Stimulated activated CD4-positive, alpha-beta T cell treated with anti-CD3 and anti-CD28 coated beads, Interleukin-15, amount 100 ng/mL, for 48 hours (primary cell): ENCODE measurements at places on chromosomes 6 and 20.

GRCh38 chr6:163589387-163589786 is 174.9 kb downstream of the QKI start:
- DNase-seq, result no peak

GRCh38 chr6:12578097-12578496 is 138.5 kb upstream of the PHACTR1 start:
- DNase-seq, result no peak

DNA sequence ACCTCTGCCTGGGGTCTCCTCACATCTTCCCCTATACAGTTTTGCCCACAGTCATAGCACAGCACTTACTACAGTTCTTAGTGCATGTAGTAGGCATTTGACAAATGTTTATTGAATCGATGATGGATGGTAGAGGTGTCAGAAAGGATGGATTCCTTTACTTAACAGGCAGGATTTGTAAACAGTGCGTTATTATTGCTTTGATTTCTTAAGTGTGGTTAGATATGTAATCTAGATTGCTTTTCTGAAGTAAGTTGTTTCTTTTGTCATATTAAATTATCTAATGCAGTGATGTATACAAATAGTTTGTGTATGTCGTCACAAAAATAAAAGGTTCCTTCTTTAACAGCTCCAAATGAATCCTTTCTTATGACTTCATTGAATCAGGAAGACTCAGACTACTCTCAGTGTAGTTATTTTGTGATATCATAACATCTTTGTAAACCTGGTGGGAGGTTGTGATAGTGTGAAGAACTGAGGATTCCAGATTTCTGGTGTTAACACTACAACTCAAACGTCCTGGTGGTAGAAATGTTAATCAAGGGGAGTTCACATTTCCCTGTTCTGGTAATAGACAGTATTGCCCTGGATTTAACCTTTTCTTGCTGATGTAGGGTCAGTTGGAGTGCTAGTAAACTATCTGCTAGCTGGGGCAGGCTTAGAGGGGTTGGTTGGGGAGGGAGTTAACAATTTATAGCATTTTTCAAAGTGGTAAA is 87.7 kb downstream of the HIVEP1 start:
- no peak for DNase-seq

DNA sequence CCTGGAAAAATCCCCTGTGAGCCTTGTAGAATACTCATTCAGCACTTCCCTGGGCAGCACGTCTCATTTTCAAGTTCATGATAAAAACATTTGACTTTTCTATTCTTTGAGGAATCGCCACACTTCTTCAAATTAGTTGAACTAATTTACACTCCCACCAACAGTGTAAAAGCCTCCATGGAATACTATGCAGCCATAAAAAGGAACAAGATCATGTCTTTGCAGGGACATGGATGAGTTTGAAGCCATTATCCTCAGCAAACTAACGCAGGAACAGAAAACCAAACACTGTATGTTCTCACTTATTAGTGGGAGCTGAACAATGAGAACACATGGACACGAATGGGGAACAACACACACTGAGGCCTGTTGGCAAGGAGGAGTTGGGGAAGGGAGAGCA is 102.0 kb upstream of the HEY2 start:
- DNase-seq, result no peak

DNA sequence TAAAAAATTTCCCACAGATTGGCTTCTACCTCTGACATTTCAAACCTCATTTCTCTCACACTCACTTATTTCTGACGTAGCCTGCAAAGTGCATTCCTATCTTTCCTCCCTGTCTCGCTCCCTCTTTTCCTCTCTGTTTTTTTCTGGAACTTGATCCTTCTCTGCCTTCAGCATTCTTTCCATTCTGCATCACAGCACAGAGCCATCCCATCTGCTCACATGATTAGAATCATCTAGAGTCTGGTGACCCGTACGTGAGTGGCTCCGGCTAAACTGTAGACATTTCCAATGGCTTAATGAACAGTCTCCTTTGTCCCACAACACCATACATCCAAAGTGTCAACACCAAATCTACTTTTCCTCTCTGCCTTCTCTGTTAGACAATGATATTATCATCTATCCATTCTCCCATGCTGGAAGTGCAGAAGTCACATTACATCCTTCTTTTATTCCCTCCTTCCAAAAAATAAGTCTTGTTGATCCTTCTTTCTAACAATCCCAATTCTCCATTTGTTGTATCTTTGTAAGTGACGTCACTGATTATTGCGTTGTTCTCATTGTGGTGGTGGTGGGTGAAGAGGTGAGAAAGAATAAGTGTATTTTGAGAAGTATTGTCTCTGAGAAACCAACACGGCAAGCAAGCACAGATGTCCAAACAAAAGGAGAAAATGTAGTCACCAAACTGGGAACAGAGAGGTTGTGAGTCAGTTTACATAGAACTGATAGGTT is 41.6 kb downstream of the OPRM1 start:
- no peak for DNase-seq

DNA sequence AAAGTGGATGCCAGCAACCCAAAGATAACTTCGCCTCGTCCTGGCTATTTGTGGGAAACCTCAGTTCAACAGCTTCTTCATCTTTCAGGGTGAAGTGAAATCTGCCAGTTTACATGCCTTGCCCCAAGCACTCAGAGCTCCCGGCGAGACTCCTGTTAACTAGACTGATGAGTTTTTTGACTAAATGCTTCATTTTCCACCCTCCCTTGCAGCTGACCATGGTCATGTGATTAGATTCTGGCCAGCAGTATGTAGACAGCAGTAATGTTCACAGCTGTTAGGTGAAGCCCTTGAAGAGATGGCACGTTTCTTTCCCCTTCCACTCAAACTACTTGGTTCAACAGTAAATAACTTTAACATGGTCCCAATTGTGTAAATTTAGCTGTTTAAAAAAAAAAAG is 718.8 kb upstream of the FLRT3 start:
- DNase-seq, result no peak

GRCh38 chr6:137094411-137095008 is 49.7 kb upstream of the IL20RA start:
- DNase-seq, result peak; percentile 9

DNA sequence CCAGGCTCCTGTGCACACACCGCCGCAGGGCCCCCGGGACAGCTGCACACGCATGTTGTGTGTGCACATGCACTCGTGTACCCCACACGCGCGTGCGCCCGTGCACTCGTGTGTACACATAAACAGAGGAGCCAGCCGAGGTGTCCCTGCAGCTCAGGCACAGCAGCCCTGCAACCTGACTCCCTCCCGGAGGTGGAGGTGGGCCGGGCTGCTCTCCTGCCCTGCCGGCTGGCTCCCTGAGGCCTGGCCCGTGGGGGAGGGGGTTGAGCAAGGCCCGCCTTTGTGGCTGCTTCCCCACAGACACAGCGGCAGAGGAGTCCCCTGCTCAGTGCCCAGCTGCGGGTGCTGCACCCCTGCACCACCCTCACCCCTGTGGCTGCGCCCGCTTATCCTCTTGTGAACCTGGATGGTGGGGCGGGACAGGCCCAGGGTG is 624 bp downstream of the RBBP8NL start:
- DNase-seq, result no peak

GRCh38 chr6:128567029-128567428 is 46.6 kb upstream of the PTPRK start:
- no peak for DNase-seq

GRCh38 chr6:67131827-67132226 is 1424.8 kb upstream of the EYS start:
- DNase-seq, result no peak

DNA sequence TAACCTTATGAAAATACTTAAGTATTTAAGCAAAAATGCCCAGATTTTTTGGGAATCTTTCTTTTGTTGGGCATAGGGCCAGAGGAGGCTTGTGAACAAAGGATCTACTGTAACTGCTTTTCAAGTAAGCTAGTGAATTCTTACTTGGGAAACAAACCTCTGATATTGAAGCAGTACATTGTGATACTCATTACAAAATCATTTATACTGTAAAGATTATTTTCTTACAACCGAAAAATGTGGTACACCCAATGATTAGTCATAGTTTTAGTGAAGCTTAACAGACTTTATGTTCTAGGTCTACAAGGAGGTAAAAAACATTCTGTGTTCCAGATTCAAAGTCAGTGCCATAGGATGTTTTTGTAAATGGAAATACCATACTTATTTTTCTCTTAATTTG is 272.9 kb upstream of the KCNQ5 start:
- no peak for DNase-seq

DNA sequence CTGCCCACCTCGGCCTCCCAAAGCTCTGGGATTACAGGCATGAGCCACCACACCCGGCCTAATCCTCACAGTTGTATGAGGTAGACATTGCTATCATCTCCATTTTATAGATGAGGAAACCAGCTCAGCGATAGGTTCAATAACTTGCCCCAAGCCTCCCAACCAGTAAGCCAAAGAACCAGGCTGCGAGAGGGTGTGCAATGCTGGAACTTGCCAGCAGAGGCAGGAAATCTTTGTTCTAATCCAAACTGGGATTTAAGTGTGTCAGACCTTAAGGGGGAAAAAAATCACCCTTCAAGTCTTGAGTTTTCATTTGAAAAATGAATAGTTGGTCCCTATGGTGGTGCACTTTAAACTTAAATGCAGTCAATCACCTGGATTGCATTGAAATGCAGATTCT is 20.1 kb upstream of the RNGTT start:
- no peak for DNase-seq

GRCh38 chr20:20571068-20571780 is 141.2 kb downstream of the RALGAPA2 start:
- DNase-seq, result no peak

DNA sequence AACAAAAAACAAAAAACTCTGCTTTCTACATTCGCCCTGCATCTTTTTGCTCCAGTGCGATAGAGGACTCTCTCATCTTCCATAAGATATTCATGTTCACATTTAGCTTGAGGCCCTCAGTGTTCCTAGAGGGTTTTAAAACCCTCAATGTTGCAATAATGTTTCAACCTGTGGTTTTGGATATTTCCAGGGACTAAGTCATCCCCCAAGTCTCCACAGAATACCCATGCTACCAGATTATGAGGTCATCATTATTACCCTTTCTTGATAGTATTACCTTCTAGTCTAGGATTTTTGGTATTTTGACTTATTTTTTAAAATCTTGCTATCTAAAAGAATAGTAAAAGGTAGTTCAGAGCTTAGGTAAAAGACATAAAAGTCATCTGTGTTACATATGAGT is 480.5 kb upstream of the ID4 start:
- no peak for DNase-seq

GRCh38 chr20:41408156-41408794 is 41.7 kb upstream of the EMILIN3 start:
- no peak for DNase-seq

DNA sequence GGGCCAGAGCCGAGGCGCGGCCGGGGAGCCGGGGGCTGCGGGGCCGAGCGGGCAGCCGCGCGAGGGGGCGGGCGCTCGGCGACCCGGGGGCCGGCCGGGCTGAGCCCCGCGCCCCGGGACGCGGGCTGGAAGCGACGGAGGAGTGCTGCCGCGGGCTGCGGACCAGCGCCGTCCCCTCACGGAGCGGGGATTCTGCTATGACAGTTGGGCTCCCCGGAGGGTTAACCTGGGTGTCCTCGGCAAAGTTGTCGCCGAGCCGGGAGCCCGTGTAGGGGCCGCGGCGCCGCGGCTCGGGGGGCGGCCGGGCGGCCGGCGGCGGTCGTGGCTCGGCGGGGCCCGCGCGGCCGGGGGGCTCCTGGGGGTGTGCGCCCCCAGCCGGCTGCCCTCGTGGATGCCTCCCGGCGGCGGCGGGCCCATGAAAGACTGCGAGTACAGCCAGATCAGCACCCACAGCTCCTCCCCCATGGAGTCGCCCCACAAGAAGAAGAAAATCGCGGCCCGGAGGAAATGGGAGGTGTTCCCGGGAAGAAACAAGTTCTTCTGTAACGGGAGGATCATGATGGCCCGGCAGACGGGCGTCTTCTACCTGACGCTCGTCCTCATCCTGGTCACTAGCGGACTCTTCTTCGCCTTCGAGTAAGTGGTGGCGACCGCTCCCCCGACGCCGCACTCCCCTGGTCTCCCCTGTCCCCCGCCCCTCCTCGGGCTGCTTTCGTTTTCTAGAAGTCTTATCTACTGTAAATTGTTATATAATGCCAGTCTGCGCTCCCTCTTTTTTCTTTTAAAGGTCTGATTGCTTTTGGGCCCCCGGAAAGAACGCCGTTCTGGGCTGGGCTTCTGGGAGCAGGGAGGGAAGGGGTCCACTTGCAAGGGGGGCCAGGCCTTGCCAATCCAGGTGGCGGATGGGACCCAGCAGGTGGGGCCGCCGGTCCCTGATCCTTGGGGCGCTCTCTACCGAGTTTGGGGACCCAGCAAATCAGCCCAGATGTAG is 936 bp downstream of the ZDHHC14 start:
- DNase-seq, result peak; percentile 38

- DNase-seq, result no peak
Measured at GRCh38 chr20:43939762-43940121, 25.1 kb downstream of the TOX2 start.

DNA sequence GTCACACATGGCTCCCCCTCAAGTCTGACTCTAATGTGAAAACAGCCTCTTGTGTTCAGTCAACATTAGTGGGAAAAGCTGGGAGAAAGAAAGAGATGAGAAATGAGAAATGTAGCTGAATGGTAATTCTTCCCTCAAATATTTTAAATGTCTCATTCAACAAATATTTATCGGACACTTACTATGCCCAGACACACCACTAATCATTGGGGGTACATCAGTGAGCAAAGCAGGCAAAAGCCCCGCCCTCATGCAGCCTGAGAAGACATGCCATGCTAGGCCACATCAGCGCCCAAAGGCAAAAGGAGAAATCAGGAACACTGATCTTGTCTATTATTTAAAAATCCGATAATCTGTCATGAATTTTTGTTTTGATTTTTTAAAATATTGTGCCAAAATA is 89.9 kb upstream of the ASF1A start:
- DNase-seq, result no peak

DNA sequence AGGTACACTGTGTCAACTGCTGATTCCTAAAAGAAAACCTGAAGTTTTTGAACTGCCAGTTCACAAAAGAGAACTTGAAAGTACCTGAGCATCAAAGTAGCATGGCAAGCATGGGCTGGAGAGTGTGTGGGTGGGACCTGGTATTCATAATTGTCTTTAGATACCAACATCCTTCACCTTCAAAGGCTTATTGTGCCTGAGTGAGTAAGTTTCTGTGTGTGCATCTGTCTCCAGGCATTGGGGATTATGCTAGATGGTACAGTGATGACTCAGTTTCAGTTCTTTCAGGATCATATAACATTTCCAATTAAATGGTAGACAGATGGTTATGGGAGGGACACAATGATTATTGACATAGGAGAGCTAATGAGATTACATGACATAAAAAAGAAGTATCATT is 238.5 kb downstream of the ZFAND3 start:
- DNase-seq, result peak; percentile 69

GRCh38 chr6:3532296-3532916 is 75.6 kb upstream of the SLC22A23 start:
- no peak for DNase-seq

- DNase-seq, result no peak
Measured at GRCh38 chr20:10671919-10672623, 1.7 kb downstream of the JAG1 start.
